ENCODE measurements at places on chromosomes 12 and 14.

DNA sequence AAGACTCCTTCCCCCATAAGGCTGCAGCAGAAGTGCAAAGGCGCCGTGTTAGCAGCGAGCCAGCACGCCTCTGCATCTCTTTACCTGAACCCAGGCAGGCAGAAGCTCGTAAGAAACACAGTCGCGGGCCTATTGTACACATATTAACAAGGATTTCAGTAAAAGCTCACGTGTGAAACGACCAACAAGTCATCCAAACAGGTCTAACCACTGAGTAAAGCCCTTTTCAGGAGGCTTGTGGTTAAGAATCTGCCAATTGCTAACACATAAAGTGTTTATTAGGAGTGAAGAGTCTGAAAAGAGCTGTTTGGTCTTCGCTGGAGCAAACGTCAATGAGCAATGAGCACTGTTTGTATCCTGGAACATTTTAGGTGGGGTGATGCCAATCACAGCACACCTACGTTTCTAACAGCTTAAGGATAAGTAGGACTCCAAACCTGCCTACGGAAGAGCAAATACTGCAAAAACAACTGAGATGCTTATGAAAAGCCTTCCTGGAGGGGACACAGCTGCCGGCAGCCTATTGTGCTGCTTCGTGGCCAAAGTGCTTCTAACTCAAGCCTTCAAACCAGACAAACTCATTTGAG, 43.1 kb downstream of the PRKAB1 start:
- DNase-seq, result no peak

DNA sequence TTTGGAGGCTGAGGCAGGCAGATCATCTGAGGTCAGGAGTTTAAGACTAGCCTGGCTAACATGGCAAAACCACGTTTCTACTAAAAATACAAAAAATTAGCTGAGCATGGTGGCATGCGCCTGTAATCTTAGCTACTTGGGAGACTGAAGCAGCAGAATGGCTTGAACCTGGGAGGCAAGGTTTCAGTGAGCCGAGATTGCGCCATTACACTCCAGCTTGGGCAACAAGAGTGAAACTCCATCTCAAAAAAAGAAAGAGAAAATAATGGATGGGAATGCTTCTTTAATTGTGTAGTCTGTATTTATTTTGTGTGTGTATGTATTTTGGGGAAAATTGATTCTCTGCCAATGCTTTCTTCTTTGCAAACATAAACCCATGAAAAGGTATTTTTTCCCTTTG, 32.5 kb downstream of the SRGAP1 start:
- peak; percentile 17 for DNase-seq

DNA sequence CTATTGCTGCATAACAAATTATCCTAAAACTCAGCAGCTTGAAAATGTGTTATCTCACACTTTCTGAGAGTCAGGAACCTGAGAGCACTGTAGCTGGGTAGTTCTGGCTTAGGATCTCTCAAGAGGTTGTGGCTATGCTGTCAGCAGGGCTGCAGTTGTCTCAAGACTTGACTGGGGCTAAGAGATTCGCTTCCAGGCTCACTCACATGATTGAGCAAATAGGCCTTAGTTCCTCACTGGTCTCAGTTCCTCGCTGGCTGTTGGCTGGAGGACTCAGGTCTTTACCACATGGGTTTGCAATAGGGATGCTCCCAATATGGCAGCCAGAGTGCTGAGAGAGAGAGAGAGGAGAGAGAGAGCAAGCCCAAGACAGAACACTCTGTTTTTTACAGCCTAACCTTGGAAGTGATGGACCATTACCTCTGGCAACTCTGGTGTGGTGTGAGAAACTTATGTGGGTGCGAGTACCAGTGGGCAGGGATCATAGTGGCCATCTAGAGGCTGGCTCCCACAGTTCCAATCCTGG, 15.9 kb upstream of the DHRS2 start:
- DNase-seq, result no peak

GRCh38 chr14:92704036-92704804, 44.2 kb downstream of the LGMN start:
- no peak for DNase-seq

DNA sequence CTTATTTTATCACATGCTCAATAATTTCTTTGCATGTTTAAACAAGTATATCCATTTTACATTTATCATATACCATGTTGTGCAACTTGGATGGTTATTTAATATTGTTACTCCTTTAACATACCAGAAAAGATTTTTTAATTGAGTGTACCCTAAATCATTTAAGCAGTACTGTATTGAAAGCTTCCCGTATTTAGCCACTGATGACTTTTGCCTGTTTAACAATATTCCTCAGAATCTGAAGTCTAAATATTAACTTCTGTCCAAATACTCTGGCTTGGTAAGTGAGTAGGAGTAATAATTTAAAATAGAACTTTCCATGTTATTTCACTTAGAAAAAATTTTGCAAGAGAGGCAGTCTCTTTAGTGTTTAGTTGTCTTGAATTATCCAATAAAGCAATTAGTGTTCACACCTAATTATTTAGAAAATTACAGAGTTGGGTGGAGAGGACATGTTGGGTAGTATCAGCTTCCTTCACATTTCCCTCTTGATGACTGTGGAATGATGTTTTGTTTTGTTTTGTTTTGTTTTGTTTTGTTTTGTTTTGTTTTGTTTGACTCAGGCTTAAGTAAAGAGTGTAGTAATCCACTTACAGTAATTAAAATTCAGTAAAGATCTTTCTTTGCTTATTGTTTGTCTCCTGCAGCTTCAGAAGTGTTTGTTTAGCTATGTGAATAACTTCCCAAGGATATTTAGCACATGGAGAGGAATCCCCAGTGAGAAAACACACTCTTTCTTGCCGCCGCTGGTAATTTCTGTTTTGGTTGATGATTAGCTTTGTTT, 59.5 kb downstream of the DAAM1 start:
- no peak for DNase-seq

GRCh38 chr12:53343969-53344368, 7.8 kb upstream of the SP7 start:
- no peak for DNase-seq
